ENCODE measurements at places on chromosomes 16 and 17.

DNA sequence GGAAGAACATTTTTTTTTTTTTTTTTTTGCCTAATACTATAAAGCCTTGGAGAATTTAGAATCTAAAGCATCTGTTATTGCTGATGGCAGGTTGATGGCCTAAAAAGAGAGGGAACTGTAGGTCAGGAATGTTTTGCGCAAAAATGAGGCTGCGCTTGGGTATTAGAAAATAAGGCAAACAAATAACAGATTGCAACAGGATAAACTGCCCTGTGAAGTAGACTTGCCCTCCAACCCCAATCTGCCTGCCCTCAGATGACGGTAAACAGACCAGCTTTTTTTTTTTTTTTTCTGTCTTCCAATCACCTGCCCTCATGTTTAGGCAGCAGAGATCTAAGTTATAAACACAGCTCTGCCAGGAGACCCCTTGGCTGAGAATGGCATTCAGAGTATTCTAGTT is 3.8 kb upstream of the DHX8 start:
- no peak for DNase-seq

DNA sequence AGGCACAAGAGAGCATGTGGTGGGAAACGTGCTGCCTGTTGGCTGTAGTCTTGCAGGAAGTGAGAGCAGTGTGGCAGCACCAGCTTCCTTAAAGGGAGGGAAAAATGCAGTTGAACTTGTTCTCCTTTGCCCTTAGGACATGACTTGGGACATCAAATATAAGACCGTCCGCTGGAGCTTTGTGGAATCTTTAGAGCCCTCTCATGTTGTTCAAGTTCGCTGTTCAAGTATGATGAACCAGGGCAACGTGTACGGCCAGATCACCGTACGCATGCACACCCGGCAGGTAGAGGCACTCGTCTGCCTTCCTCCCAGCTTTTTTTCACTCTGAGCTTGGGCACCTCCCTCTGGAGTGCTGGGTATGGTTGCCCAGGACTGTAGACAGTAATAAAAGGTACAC is 23.3 kb downstream of the GPR179 start:
- no peak for DNase-seq

- no peak for DNase-seq
Observed at GRCh38 chr16:69561901-69562300, 3.9 kb upstream of the NFAT5 start.

DNA sequence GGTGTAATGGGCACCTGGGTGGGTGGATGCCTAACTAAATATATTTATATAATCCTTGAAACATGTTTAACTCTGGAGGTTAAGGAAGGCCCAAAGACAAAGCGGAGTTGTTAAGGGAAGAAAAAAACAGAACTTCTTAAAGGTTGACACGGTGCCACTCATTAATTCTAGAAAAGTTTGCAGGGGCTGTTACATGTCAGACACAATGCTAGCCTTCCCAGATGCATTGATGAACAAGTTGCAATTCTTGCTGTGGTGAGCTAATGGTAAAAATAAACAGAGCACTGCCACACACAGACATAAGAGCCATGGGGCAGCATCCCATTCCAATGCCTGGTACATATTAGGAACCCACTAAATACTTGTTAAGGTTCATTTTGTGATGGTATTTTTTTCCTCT is 109.5 kb downstream of the CDH13 start:
- DNase-seq: no peak

GRCh38 chr16:66926961-66927436 is 1.7 kb upstream of the RRAD start:
- no peak for DNase-seq

Measured in CD4-positive, alpha-beta T cell treated with Interleukin-17A for 4 hours (primary cell).